ENCODE measurements at places on chromosomes 6 and 20. TPM values are rescaled to one million over a fixed set of nuclear protein-coding genes. Genes with fewer than 3 reads are reported as not detected.
A peak's percentile ranks its signal among the peaks of the same experiment; 100 is the strongest.

- no peaks in the 10 kb centered on the region for H3K27me3 ChIP-seq
- no peaks in the 10 kb centered on the region for H3K36me3 ChIP-seq
- H3K4me3 ChIP-seq, result no peak overlapping the region
- DNase-seq, result peak; percentile 84
Observed at GRCh38 chr20:5845681-5846615, 95.7 kb downstream of the SHLD1 start.

GRCh38 chr20:64082126-64082731 is 2.0 kb downstream of the LKAAEAR1 start:
- H3K4me3 ChIP-seq, result no peak overlapping the region
- H3K27ac ChIP-seq, result no peak overlapping the region
- H3K4me1 ChIP-seq, result no peaks in the 10 kb centered on the region
- H3K27me3 ChIP-seq, result peaks cover 14% of the 10 kb centered on the region
- DNase-seq, result peak; percentile 44

GRCh38 chr6:75480425-75480824 is 13.2 kb downstream of the FILIP1 start:
- H3K27ac ChIP-seq, result no peak overlapping the region
- H3K4me3 ChIP-seq, result no peak overlapping the region
- peaks cover 20% of the 10 kb centered on the region for H3K4me1 ChIP-seq
- DNase-seq, result no peak

- no peaks in the 10 kb centered on the region for H3K36me3 ChIP-seq
- peaks cover 10% of the 10 kb centered on the region for H3K4me1 ChIP-seq
- H3K27me3 ChIP-seq, result no peaks in the 10 kb centered on the region
- no peak for DNase-seq
- H3K27ac ChIP-seq, result no peak overlapping the region
- H3K4me3 ChIP-seq, result no peak overlapping the region
Observed at GRCh38 chr6:79404677-79405076, 132.6 kb downstream of the LCA5 start.

- H3K4me1 ChIP-seq, result peaks cover 1% of the 10 kb centered on the region
- H3K36me3 ChIP-seq, result peaks cover 45% of the 10 kb centered on the region
- H3K4me3 ChIP-seq, result no peak overlapping the region
- no peak for DNase-seq
- no peaks in the 10 kb centered on the region for H3K27me3 ChIP-seq
Observed at GRCh38 chr6:53020005-53020744, 25.1 kb upstream of the GSTA4 start.

DNA sequence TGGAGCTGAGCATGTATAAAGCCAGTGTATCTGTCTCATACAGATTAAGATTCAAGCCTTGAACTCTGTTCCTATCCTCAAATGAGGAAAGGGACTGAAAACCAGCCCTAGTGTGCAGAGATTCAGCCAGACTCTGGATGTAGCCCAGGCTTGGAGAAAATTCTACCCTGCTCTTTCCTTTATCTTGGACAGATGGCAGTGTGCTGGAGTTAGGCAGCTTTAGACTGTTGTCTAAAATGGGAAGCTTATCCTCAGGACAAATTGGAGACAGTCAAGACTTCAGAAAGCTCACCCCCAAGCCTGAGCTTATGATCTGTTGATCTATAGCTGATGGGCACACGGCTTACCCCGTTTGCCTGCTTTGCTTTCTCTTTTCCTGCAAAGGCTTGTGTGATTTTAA is 1057.6 kb downstream of the KIF16B start:
- no peaks in the 10 kb centered on the region for H3K4me1 ChIP-seq
- H3K27me3 ChIP-seq, result no peaks in the 10 kb centered on the region
- no peaks in the 10 kb centered on the region for H3K36me3 ChIP-seq
- no peak overlapping the region for H3K4me3 ChIP-seq
- H3K27ac ChIP-seq, result no peak overlapping the region

DNA sequence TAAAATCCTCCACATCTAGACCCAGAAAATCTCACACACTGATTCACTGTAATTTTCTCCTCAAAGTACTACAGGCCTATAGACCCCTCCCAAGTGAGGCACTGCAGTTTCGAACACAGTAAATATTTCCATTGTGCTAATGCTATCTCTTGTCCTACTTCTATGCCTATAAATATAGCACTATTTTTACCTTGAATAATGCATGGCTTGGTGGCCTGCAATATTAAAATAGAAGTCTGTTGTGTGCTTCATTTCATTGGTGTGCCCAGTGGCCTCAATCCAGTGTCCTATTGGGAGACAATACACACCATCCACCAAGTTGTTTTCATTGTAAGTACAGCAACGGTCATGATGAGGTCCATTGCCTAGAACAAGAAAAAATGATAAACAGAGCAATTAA is 49.4 kb downstream of the EPM2A start:
- peaks cover 5% of the 10 kb centered on the region for H3K4me1 ChIP-seq
- H3K36me3 ChIP-seq, result peaks cover 2% of the 10 kb centered on the region
- DNase-seq, result no peak
- H3K27ac ChIP-seq, result no peak overlapping the region

- H3K27me3 ChIP-seq, result no peaks in the 10 kb centered on the region
- no peak overlapping the region for H3K27ac ChIP-seq
- H3K36me3 ChIP-seq, result no peaks in the 10 kb centered on the region
- DNase-seq, result no peak
- no peak overlapping the region for H3K4me3 ChIP-seq
- no peaks in the 10 kb centered on the region for H3K4me1 ChIP-seq
Observed at GRCh38 chr6:95084867-95085266, 492.5 kb upstream of the MANEA start.

DNA sequence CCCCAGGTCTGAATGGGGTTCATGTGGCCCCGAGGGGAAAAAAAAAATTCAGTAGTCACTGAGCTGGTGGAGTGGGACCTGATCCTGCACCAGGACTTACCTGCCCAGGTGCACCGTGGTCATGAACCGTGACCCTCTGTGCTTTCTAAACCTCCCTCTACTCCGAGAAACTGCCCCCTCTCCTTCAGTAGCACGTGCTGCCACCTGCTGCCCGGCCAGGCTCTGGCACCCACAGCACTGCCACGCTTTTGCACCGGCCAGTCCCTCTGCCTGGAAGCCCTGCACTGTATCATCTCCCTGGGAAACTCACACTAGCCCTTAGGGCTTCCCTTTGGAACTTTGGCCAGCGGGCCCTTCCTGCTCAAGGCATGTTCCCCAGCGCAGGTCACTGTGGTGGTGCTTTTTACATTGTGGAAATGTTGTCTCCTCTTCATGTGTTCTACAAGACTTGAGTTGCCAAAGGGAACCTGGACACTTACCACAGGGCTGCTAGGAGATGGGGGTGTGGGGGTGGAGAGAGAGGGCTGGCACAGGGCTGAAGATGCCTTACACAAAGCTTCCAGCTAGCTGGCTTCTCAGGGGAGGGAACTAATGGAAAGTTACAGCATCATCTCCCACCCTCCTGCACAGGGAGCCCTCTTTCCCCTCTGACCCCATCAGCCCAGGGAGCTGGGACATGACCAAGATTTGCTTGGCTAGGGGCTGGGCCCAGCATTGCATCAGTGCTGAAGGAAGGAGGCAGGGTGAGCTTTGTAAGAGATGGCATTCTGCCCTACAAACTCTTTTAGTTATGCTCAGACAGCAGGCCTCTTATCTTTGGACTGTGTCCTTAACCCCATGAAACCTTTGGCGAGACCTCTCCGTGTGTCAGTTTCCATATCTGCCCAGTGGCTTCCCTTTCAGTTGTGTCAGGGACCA is 2.5 kb upstream of the PTPRT start:
- peaks cover 26% of the 10 kb centered on the region for H3K27me3 ChIP-seq
- H3K27ac ChIP-seq, result no peak overlapping the region
- no peaks in the 10 kb centered on the region for H3K4me1 ChIP-seq
- DNase-seq, result peak; percentile 48

DNA sequence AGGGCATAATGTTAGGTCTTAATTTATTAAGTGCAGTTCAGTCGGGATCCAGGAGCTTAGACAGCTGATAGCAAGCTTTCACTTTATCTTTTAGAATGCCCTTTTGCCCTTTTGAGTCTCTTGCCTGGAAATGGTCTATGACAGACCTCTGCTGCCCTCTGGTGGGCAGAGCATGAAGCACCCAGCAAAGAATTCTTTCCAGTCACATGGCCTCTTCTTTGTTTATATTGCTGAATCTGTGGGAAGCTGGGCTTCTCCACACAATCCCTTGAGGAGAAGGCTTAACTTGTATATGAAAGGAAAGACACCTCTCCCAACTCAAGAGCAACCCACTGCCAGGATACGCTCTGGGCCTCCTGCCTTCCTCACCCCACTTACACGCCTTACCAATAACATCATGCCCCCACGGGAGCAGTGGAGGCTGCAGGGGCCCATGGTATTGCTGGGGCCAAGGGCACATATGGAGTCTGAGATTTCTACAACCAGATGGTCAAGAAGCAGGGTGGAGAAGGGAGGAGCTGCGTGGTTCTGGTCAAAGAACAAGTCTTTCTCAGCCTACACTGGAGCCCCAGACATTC is 20.4 kb downstream of the WFDC3 start:
- H3K36me3 ChIP-seq, result no peaks in the 10 kb centered on the region
- no peak overlapping the region for H3K4me3 ChIP-seq
- DNase-seq, result peak; percentile 85
- H3K4me1 ChIP-seq, result peaks cover 2% of the 10 kb centered on the region

GRCh38 chr20:21901470-21902275 is 196.2 kb downstream of the PAX1 start:
- DNase-seq, result peak; percentile 9
- no peak overlapping the region for H3K27ac ChIP-seq
- H3K4me1 ChIP-seq, result no peaks in the 10 kb centered on the region
- no peak overlapping the region for H3K4me3 ChIP-seq
- no peaks in the 10 kb centered on the region for H3K27me3 ChIP-seq

- no peaks in the 10 kb centered on the region for H3K4me1 ChIP-seq
- no peaks in the 10 kb centered on the region for H3K27me3 ChIP-seq
- no peaks in the 10 kb centered on the region for H3K36me3 ChIP-seq
- no peak overlapping the region for H3K27ac ChIP-seq
Observed at GRCh38 chr6:28165563-28165962, 23.9 kb downstream of the ZKSCAN8 start.

- H3K36me3 ChIP-seq, result no peaks in the 10 kb centered on the region
- H3K4me3 ChIP-seq, result no peak overlapping the region
- H3K27me3 ChIP-seq, result no peaks in the 10 kb centered on the region
- H3K4me1 ChIP-seq, result no peaks in the 10 kb centered on the region
- no peak for DNase-seq
- H3K27ac ChIP-seq, result no peak overlapping the region
Observed at GRCh38 chr6:50939931-50940330, 121.3 kb downstream of the TFAP2B start.

- no peak for DNase-seq
- no peaks in the 10 kb centered on the region for H3K27me3 ChIP-seq
- H3K4me3 ChIP-seq, result no peak overlapping the region
- no peak overlapping the region for H3K27ac ChIP-seq
Observed at GRCh38 chr20:51484831-51485230, 57.7 kb downstream of the NFATC2 start.

- H3K27ac ChIP-seq, result no peak overlapping the region
- H3K4me1 ChIP-seq, result no peaks in the 10 kb centered on the region
- no peaks in the 10 kb centered on the region for H3K27me3 ChIP-seq
- no peaks in the 10 kb centered on the region for H3K36me3 ChIP-seq
- H3K4me3 ChIP-seq, result no peak overlapping the region
Observed at GRCh38 chr6:136886091-136886490, 36.0 kb upstream of the SLC35D3 start.

DNA sequence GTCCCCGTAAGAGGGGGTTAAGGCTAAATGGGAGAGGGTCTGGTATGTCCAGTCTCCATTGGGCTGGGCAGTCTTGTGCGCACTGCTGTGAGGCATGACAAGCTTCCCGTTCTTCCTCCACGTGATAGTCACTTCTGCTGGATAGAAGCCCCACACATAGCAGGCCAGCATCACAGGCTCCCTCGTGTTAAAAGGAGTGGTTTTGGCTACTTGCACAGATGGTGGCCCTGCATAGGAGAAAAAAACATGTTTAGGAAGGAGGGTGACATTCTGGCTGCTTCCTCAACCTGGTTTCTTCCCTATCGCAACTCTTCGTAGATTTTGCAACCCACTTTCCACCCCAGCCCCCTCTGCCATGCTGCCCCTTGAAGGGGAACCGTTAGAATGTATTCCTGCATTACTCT is 3.6 kb downstream of the HLA-DMB start:
- peaks cover 22% of the 10 kb centered on the region for H3K27me3 ChIP-seq
- H3K4me3 ChIP-seq, result no peak overlapping the region
- DNase-seq, result no peak
- H3K36me3 ChIP-seq, result no peaks in the 10 kb centered on the region

DNA sequence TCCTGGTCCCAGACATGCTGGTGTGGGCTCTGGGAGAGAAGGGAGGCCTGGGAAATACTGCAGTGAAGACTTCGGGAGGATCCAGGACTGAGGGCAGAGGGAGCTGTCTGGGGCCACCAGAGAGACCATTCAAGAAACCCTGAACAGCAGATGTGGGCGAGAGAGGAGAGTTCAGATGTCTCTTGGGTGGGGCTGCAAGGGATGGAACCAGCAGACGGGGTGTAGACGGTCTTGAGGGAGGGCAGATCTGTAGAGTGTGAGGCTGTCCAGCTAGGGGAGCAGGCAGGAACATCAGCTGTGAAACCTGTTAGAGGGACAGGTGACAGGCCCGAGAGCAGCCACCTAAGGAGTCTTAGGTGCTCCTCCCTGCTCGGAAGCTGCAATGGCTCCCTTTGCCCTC is 38.9 kb downstream of the ITPR3 start:
- no peaks in the 10 kb centered on the region for H3K27me3 ChIP-seq
- no peaks in the 10 kb centered on the region for H3K4me1 ChIP-seq
- peaks cover 13% of the 10 kb centered on the region for H3K36me3 ChIP-seq
- no peak for DNase-seq

DNA sequence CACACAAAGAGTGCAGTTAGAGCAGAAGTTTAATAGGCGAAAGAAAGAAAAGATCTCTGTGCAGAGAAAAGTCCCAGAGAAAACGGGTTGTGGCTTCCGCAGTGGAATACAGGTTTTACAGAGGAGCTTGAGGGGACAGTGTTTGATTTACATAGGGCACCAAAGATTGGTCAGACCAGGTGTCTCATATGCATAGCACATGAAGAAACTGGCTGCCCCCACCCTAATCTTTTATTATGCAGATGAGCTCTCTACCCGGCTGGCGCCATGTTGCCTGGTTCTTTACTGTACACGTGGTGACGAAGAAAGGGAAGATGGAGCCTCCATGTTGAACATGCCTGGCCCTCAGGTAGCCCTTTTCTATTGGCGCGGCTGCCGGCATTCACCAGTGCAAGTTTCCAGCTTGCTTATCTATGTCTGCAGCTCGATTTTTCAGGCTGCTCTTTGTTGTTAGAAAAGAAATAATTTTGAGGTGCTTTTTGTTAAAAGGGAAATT is 47.4 kb downstream of the SLC35B3 start:
- no peak overlapping the region for H3K27ac ChIP-seq
- DNase-seq, result no peak
- no peaks in the 10 kb centered on the region for H3K36me3 ChIP-seq
- no peak overlapping the region for H3K4me3 ChIP-seq

GRCh38 chr6:110629153-110629552 is 152.7 kb upstream of the SLC22A16 start:
- H3K27me3 ChIP-seq, result no peaks in the 10 kb centered on the region
- H3K36me3 ChIP-seq, result peaks cover 3% of the 10 kb centered on the region

GRCh38 chr6:162497389-162497788 is 230.2 kb downstream of the PRKN start:
- no peaks in the 10 kb centered on the region for H3K36me3 ChIP-seq
- H3K4me1 ChIP-seq, result no peaks in the 10 kb centered on the region
- no peak overlapping the region for H3K4me3 ChIP-seq
- no peak overlapping the region for H3K27ac ChIP-seq
- H3K27me3 ChIP-seq, result no peaks in the 10 kb centered on the region

The CRISP2 gene
- 4.0 TPM for total RNA-seq

The MOXD1 gene
- total RNA-seq, result 30.8 TPM

The IL20RA gene
- total RNA-seq, result 4.7 TPM

The HSPA12B gene
- total RNA-seq, result 23.0 TPM

The TSBP1 gene
- total RNA-seq, result not detected

The CCN6 gene
- not detected for total RNA-seq

The FAM83C gene
- total RNA-seq, result not detected

The EMILIN3 gene
- total RNA-seq, result 1.7 TPM

The DEFB114 gene
- not detected for total RNA-seq

The F13A1 gene
- total RNA-seq, result 69.9 TPM
